GM23248 (cell line): ENCODE measurements at places on chromosomes 7 and 10.

- no peak for DNase-seq
These were observed 351.4 kb downstream of the MDFIC start for GRCh38 chr7:115273139-115273772.

GRCh38 chr7:52842202-52842900, 193.1 kb upstream of the POM121L12 start:
- DNase-seq = no peak

DNA sequence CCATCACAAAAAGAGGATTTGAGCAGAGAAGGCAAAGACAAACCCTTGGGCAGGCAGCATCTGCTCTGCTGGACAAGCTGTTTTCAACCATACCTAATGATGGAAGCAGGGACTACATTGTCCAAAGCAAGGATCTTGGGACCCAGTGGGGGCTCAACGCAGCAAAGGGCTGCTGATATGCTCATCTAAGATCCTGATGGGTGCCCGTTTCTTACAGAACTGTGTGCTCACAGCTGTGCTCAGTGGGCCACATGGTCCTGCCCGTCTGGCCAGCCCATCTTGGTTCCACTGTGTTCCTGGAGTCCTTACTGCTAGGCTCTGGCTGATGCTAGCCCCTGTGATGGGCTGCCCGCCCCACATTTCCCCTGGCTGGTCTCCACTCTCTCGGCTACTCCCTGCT, 36.1 kb downstream of the GPRIN2 start:
- DNase-seq = no peak

- DNase-seq = no peak
These were observed 9.3 kb upstream of the LRRC61 start for GRCh38 chr7:150313870-150314269.

GRCh38 chr7:30476459-30477145, 2.0 kb downstream of the NOD1 start:
- DNase-seq = peak; percentile 16

- peak; percentile 56 for DNase-seq
These were observed 68.3 kb downstream of the CREM start for GRCh38 chr10:35194906-35195305.

- peak; percentile 68 for DNase-seq
These were observed 144.6 kb downstream of the NRCAM start for GRCh38 chr7:108311446-108312168.
